ENCODE measurements at places on chromosomes 1 and 21. TPM values are rescaled to one million over a fixed set of nuclear protein-coding genes. Genes with fewer than 3 reads are reported as not detected.

C1orf53 gene
- total RNA-seq = 0.40 TPM

MSTO1 gene
- total RNA-seq = 59.6 TPM

OR2T4 gene
- total RNA-seq = not detected

SHISA4 gene
- total RNA-seq = 0.59 TPM

RIMS3 gene
- total RNA-seq = 3.7 TPM

PLA2G5 gene
- total RNA-seq = not detected

KCNA2 gene
- total RNA-seq = 0.24 TPM

MTARC1 gene
- total RNA-seq = not detected

EDARADD gene
- total RNA-seq = 7.0 TPM

GJA9 gene
- total RNA-seq = not detected

SUSD4 gene
- 0.83 TPM for total RNA-seq

PPOX gene
- total RNA-seq = 27.0 TPM

A3GALT2 gene
- total RNA-seq = not detected

HES2 gene
- total RNA-seq = 0.07 TPM

METTL18 gene
- 10.8 TPM for total RNA-seq

S100A16 gene
- not detected for total RNA-seq

ARHGAP30 gene
- 178 TPM for total RNA-seq

KLHDC9 gene
- total RNA-seq = 1.6 TPM

TRABD2B gene
- not detected for total RNA-seq

DYNLT4 gene
- 0.40 TPM for total RNA-seq

RAD54L gene
- 65.0 TPM for total RNA-seq

HPCAL4 gene
- 0.43 TPM for total RNA-seq

TNFSF4 gene
- total RNA-seq = 0.26 TPM

INAVA gene
- not detected for total RNA-seq

TTC34 gene
- total RNA-seq = 0.97 TPM

CELA3B gene
- not detected for total RNA-seq

PPM1J gene
- total RNA-seq = 1.2 TPM

ORC1 gene
- 42.5 TPM for total RNA-seq

CFHR3 gene
- total RNA-seq = not detected

SYCP1 gene
- not detected for total RNA-seq

SNX27 gene
- 27.1 TPM for total RNA-seq

GPR37L1 gene
- not detected for total RNA-seq

CFAP57 gene
- not detected for total RNA-seq

SPATA6 gene
- total RNA-seq = 1.8 TPM

SPTA1 gene
- total RNA-seq = 0.10 TPM

PRAMEF10 gene
- total RNA-seq = not detected

TCHH gene
- not detected for total RNA-seq

PRKCZ gene
- total RNA-seq = 13.2 TPM

Measured in activated CD4-positive, alpha-beta memory T cell treated with anti-CD3 and anti-CD28 coated beads for 36 hours (primary cell).